ENCODE measurements at places on chromosomes 11 and 22.

GRCh38 chr22:21043860-21044535, 1.7 kb upstream of the LRRC74B start:
- DNase-seq, result peak; percentile 28

GRCh38 chr11:124892750-124893454, 4.8 kb downstream of the ROBO4 start:
- no peak for DNase-seq

DNA sequence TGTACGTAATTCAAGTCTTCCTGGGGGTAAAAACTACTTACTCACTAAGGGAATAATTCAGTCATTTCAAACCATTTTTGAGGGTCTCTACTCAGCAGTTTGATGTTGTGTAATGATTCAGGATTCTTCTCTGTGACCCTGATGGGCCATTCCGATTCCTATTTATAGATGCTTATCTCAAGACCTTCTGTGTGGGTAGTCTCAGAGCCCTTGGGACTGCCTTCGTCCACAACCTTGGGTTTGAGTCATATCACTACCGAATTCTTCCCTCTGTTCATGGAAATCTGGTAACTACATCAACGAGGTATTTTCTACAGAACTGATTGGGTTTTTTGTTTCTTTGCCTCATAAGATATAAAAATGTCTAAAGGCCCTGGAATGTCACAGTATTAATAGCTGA, 14.3 kb upstream of the CBX6 start:
- no peak for DNase-seq

DNA sequence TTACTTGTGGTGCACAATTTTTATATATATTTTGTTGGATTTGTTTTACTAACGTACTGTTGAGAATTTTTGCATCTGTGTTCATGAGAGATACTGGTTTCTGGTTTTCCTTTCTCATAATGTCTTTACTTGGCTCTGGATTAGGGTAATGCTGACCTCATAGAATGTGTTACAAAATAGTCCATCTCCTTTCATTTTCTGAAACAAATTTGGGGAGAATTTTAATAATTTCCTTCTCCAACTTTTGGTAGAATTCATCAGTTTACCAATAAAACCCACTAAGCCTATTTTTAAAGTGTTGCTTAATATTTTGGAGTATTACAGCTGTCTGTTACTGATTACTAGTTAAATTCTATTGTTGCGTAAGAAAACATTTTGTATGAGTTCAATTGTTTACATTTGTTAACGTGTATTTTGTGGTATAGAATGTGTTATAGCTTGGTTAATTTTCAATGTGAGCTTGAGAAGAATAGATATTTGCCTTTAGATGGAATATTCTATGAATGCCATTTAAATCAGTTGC, 11.5 kb downstream of the TRIM22 start:
- DNase-seq, result no peak

GRCh38 chr22:27990879-27991278, 71.8 kb upstream of the PITPNB start:
- DNase-seq, result peak; percentile 90

- no peak for DNase-seq
These were observed 85.3 kb downstream of the GAB2 start for GRCh38 chr11:78332174-78332866.

GRCh38 chr11:115418626-115419025, 85.6 kb downstream of the CADM1 start:
- DNase-seq, result no peak

DNA sequence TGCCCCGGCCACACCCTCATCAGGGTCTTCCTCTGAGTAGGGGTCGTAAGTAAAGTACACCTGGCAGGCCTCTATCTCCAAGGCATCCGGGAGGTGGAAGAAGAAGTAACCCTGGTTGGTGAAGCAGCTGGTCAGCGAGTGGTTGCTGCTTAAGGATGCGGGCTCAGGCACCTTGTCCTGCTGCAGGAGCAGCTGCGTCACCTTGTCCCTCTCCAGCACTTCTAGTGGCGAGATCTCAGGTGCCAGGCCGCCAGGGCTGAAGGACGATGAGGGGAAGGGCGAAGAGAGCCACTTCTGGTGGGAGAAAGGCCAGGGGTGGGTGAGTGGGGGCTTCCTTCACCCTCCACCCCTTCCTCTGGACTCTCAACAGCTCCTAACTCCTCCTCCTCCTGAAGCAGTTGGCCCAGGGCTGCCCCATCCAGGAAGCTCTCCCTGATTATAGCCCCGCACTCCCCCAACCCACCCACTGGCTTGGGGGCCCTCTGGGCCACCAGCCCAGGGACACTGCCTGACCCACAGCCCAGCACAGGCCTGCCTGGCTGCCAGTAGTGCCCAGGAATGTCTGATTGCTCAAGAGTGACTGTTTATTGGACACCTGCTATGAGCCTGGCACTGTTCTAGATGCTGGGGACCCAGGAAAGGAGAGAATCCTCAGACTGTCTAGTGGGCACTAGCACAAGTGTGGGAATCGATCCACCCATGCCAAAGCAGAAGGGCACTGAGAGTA, 19.2 kb upstream of the TMPRSS6 start:
- DNase-seq, result no peak

- DNase-seq, result no peak
These were observed 115.9 kb upstream of the CRYBB3 start for GRCh38 chr22:25083807-25084200.

All from psoas muscle (tissue), 8 donors.